ENCODE measurements at places on chromosomes 12 and 14. TPM values are rescaled to one million over a fixed set of nuclear protein-coding genes. Genes with fewer than 3 reads are reported as not detected.

Gene RERGL
- total RNA-seq = not detected

Gene GRIP1
- total RNA-seq = 1.6 TPM

Gene TAS2R43
- total RNA-seq = not detected

Gene AHNAK2
- total RNA-seq = 204 TPM

Gene ETFBKMT
- total RNA-seq = 0.79 TPM

Gene GLIPR1
- 24.6 TPM for total RNA-seq

Gene B4GALNT3
- 0.49 TPM for total RNA-seq

Gene CLEC4D
- not detected for total RNA-seq

Gene ACSM4
- not detected for total RNA-seq

Gene MMP14
- total RNA-seq = 0.33 TPM

Gene CCDC197
- not detected for total RNA-seq

Gene KRT76
- total RNA-seq = not detected

Gene PLBD1
- 5.9 TPM for total RNA-seq

Gene AQP6
- not detected for total RNA-seq

Gene TAS2R19
- total RNA-seq = not detected

Gene TAS2R42
- not detected for total RNA-seq

Gene SLC8A3
- not detected for total RNA-seq

Gene TMBIM4
- total RNA-seq = 48.1 TPM

Gene TAS2R9
- total RNA-seq = not detected

Gene CHGA
- total RNA-seq = 1.0 TPM
